ENCODE measurements at places on chromosomes 13 and 19. TPM values are rescaled to one million over a fixed set of nuclear protein-coding genes. Genes with fewer than 3 reads are reported as not detected.

- DNase-seq: no peak
Measured at GRCh38 chr13:82963226-82964099, 918.8 kb downstream of the SLITRK1 start.

- peak; percentile 97 for DNase-seq
Measured at GRCh38 chr13:40445557-40445990, 220.9 kb downstream of the FOXO1 start.

DNA sequence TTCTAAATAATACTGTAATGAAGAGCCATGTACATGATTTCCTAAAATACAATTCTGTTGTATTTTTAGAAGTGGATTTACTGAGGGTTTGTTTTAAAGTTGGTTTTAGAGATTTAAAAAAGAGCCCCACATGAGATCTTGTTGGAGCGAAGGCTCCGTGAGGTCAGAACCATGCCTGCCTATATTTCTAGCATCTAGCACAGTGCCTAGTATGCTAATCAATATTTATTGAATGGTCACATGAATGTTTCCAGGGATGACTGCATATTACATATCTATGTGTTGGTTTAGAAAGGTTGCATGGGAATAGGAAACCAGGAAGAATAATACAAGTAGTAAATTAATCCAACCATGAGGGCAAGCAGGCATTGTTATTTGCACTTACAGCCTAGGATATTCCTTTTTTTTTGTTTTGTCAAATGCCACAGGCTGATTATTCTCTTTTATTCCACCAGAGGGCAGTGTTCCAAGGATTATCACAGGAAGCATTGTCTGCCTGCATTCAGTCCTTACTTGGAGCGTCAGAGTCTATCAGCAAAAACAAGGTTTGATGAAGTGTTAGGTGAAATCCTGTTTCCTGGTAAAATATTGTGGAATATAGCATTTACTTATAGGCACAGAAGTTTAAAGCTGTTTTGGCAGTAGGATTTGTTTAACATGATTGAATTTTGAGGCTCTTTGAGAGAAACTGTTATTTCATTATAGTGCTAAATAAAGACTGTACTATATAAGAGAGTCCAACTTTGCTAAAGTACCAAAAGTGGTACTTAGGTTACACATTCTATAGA is 46.8 kb downstream of the COG3 start:
- DNase-seq: peak; percentile 23

The ZNF540 gene
- total RNA-seq: 0.22 TPM

- DNase-seq: no peak
Measured at GRCh38 chr19:20357921-20358320, 190.9 kb downstream of the ZNF486 start.

The TJP3 gene
- 3.8 TPM for total RNA-seq

DNA sequence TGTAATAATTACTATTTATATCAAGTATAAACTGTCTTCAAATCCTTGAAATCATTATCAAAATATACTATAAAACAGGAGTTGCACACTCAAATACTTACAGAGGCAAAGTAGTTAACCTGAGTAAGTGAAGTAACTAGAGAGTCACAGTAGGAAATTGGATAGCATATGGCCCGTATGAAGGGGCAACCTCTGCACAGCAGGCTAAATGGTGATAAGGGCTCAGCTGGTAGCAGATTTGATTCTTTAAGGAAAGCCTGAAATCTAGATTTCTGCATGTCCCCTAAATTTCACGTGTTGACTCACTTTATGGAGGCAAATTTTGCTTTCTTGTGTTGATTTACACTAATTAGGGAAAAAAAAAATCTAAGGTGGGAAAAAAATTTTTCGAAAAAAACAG is 46.4 kb downstream of the STOML3 start:
- no peak for DNase-seq

- no peak for DNase-seq
Measured at GRCh38 chr13:42977219-42977659, 14.8 kb downstream of the EPSTI1 start.

- no peak for DNase-seq
Measured at GRCh38 chr19:58007285-58007684, 4.7 kb upstream of the ZNF606 start.

- no peak for DNase-seq
Measured at GRCh38 chr13:112182846-112183531, 116.0 kb downstream of the SOX1 start.

DNA sequence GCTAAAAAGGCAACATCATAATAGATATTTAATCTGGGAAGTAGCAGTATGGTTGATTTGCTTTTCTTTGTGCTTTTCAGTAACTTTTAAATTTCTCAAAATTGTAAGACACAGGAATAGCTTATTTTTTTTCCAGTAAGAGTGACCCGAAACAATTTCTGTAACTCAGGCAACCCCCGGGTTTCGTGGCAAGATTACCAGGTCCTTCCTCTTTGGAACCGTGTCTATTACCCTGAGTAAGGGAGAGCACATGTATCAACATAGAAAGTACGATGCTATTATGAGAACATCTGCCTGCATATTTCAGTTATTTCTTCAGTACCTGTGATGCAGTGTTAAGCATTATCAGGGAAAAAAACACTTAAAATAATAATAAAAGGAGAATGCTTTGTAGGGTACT is 64.1 kb downstream of the DOCK9 start:
- DNase-seq: no peak

The SYCN gene
- total RNA-seq: not detected

The CYP4F22 gene
- total RNA-seq: not detected

GRCh38 chr19:30558793-30559192 is 186.6 kb downstream of the ZNF536 start:
- DNase-seq: no peak

All from epithelial cell of proximal tubule (primary cell).